ENCODE measurements at places on chromosomes 2 and 18. TPM values are rescaled to one million over a fixed set of nuclear protein-coding genes. Genes with fewer than 3 reads are reported as not detected.

Gene MFSD2B
- total RNA-seq: 0.09 TPM

Gene ATIC
- 25.6 TPM for total RNA-seq

Gene GPR17
- not detected for total RNA-seq

Gene DSG1
- not detected for total RNA-seq

Gene REG3G
- total RNA-seq: not detected

Gene CNTNAP5
- 0.09 TPM for total RNA-seq

Gene MSTN
- total RNA-seq: not detected

Gene SCN2A
- total RNA-seq: under 0.01 TPM

Gene COL4A3
- 0.19 TPM for total RNA-seq

Gene POLR1A
- total RNA-seq: 13.4 TPM

Gene DES
- total RNA-seq: not detected

Gene CENPA
- total RNA-seq: 5.2 TPM

Gene IL37
- total RNA-seq: not detected

Gene SLC66A3
- 16.5 TPM for total RNA-seq

Gene C2orf80
- not detected for total RNA-seq

Gene OSR1
- not detected for total RNA-seq

Gene BCL2L11
- total RNA-seq: 6.4 TPM

Gene ALKAL2
- total RNA-seq: not detected

Gene CCL20
- total RNA-seq: 2.1 TPM

Gene ACTG2
- total RNA-seq: under 0.01 TPM

Gene LRATD1
- 0.27 TPM for total RNA-seq

Gene TUBA3E
- total RNA-seq: not detected

Gene DSG4
- total RNA-seq: not detected
